ENCODE measurements at places on chromosomes 1 and 21.

GRCh38 chr1:22326931-22327330 lies 124.7 kb upstream of the ZBTB40 start:
- no peak for DNase-seq

DNA sequence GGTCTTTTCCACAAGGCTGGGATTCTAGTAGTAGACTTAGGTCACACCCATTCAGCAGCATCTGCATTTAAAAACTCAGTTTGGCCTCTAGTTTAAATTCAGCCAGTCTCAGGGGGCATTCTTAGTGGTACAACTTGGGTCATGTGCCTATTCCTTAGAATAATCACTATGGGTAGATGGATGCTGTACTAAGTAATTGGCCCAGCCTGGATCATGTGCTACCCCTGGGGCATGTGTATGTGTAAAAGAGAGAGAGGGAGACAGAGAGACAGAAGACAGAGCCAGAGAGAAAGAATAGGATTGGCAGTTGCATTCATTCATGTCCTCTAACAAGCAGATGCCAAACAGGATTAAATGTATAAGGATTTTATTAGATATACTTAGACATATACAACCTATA lies 13.6 kb upstream of the SYT14 start:
- DNase-seq: no peak

DNA sequence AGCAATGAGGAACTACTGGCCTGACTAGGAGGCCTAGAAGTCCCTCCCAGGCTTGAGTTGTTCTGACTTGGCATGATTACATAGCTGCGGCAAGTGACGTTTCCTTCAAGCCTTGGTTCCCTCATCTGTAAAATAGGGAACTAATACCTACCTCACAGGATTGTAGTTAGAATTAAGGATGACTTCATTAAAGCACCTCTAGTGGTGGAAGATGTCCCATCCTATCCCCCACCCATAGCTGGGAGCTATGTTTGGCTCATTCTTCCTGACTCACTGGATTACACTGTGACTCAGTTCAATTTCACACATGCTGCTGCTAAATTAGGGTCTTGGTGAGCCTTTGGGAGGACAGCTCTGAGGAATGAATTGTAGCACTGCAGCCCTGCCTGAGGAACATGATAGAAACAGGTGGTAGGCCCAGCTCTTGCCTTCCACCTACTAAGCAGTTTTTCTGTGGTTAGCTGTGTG lies 6.0 kb upstream of the SHISA4 start:
- DNase-seq: no peak

GRCh38 chr1:81406292-81406999 lies 394.3 kb upstream of the ADGRL2 start:
- no peak for DNase-seq

GRCh38 chr1:160844447-160845232 lies 18.0 kb downstream of the CD244 start:
- DNase-seq: no peak

- DNase-seq: no peak
Measured at GRCh38 chr1:186871784-186872183, 43.0 kb downstream of the PLA2G4A start.

DNA sequence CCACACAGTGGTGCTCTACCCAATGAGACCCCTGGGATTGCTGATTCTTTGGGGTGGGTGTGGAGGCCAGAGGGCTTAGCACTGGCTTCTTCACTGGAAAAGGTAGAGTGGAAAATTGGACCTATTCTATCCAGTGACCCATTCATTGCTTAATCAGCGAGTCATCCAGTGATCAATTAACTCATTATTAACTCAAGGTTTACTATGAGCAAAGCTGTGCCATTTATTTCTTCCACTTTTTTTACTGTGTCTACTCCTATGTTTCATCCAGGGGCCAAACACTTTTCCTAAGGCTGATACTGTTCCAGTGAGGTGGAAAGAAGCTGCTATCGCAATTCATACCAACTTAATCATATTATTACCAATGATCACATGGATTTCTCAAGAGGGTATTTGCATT lies 363.9 kb downstream of the RPS6KC1 start:
- DNase-seq: no peak

DNA sequence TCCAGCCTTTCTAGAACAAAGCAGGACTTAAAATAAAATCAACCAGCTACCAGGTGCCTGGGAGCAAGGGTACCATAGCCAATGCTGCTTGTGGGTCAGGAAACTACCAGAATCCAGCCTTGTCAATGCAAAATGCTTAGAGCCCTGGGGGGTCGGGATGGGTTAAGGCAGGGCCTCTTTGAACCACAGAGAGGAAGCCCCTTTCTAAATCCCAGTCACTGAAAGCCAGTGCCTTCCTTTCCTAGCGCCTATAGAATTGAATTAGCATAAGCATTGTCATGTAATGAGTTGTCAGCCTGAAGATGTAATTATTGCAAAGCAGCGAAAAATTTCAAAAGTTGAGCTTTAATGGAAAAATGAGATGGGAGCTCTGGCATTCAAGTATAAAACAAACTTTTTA lies 176.6 kb upstream of the DAB1 start:
- DNase-seq: no peak

- DNase-seq: peak; percentile 62
Measured at GRCh38 chr1:222455188-222455879, 92.6 kb downstream of the HHIPL2 start.

- no peak for DNase-seq
Measured at GRCh38 chr1:42730988-42731387, 9.0 kb downstream of the CLDN19 start.

DNA sequence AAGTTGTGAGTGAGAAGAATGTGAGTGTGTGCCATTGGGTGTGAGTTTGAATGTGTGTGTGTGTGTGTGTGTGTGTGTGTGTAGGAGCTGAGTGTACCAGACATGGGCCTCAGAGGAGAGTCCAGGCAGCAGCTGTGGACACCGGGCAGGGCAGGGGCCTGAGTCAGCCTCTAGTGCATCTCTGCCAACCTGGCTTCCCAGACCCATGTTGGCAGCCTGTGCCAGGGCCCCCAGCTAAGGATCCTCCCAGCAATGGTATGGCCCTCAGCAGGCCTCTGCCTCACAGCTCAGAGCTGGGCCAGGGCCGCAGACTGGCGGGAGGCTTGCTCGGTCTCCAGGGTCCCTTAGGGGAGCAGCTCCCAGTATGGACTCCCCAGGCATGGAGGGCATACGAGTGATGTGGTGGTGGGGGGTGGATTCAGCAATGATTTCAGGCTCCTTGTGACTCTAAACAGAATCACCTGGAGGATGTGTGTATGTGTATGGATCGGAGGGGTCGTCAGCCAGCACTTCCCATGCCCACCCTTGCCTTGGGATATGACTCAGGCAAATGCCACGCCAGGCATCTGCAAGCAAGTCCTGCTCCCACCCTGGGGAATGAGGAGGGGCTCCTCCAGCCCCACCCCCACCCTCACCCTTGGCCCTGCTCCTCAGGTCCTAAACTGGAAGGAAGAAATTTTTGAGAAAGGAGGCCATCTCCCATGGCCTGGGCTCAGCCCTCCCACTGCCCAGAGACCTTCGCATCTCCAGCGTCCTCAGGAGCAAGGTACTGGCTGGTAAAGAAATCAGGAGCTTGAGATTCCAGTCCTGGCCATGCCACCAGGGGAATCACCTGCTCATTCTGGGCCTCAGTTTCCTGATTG lies 1.8 kb upstream of the FOXO6 start:
- peak; percentile 22 for DNase-seq

DNA sequence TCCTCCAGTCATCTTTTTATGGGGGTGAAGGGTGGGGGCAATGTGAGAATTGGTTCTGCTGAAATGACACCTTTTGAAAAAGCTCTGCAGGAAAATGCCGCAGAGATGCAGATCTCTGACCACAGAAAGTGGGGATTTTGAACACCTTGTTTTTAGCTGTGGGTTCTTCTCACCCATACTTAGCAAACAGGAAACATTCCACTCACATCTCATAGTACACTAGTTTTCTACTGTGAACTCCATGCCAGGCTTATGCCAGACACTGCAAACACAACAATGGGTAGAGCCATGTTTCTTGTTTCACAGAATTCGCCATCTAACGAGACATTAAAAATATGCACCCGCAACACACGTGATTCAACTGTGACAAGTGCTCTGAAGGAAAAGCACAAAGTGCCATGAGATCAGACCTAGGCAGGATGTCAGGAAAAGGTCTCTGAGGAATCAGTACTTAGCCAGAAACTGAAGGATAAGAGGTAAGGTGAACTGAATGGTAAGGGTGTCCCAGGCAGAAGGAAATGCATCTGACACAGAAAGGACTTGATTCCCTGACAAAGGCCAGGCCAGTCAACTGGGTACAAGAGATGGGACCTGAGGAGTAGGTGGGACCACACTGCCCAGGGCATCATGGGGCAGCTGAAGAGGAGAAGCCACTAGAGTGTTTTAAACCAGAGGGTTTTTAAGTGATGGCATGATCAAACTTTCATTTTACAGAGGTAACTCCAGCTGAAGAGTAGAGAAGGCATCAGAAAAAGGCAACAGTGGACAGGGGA lies 83.8 kb upstream of the JAK1 start:
- DNase-seq: no peak

- no peak for DNase-seq
Measured at GRCh38 chr1:100188617-100189016, 10.6 kb upstream of the LRRC39 start.

- DNase-seq: no peak
Measured at GRCh38 chr1:17183388-17184160, 21.4 kb upstream of the PADI1 start.

DNA sequence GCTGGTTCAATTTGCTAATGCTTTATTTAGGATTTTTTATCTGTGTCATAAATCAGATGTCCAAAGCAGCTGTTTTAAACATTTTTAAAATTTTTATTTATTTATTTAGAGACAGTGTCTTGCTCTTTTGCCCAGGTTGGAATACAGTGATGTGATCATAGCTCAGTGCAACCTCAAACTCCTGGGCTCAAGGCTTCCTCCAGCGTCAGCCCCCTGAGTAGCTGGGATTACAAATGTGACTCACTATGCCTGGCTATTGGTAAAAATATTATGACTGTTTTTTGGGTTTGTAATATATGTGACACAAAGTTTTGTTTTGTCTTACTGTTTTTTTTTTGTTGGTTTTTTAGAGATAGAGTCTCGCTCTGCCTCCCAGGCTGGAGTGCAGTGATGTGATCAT lies 11.8 kb downstream of the ZBED6 start:
- no peak for DNase-seq

DNA sequence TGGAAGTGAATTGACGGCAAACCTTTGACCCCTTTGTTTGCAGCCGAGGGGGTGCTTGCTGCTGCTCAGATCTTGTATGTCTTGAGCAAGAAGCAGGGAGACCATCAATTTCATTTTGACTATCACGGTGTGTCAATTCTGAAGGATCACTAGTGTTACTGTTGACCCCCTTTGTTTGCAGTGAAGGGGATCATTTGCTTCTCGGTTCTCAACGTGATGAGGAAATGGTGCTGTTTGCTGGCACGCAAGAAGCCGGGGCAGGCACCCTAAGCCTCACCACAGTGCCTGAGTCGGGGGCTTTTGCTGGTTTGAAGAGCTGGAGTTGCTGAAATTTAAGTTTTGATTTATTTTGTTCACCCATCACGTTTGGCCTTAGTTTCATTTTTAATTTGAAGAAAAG lies 7.5 kb downstream of the RBM15 start:
- DNase-seq: no peak

DNA sequence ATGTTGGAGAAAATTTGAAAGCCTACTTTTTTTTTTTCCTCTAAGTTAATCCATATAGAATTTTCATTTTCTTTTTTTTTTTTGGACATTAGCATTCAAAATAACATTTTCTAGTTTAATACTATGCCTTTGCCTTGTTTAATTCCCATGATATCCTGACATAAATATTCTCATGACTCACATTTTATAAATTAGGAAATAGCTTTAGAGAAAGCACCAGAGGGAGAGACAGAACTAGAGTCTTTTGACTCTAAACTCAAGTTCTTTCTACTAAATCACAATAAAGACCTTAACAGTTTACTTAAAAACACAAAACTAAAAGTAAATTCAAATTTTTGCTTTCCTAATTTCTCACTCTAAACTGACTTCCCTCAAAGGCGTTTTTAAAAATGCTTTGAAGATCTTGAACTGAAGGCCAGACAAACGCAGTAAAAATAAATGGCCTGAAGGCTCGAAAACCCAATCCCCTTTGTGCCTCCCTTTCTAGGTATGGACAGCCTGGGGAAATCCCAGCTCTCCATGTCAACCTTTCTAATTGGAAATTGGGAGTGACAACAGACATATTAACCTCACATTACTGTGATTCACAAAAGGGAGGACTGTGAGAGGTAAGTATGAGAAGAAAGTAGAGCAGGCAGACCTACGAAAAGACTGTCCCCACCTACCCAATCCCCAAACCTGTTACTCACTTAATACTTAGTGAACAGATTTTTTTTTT lies 104.6 kb downstream of the ENAH start:
- DNase-seq: no peak

- DNase-seq: no peak
Measured at GRCh38 chr1:95679262-95679661, 445.3 kb downstream of the RWDD3 start.

DNA sequence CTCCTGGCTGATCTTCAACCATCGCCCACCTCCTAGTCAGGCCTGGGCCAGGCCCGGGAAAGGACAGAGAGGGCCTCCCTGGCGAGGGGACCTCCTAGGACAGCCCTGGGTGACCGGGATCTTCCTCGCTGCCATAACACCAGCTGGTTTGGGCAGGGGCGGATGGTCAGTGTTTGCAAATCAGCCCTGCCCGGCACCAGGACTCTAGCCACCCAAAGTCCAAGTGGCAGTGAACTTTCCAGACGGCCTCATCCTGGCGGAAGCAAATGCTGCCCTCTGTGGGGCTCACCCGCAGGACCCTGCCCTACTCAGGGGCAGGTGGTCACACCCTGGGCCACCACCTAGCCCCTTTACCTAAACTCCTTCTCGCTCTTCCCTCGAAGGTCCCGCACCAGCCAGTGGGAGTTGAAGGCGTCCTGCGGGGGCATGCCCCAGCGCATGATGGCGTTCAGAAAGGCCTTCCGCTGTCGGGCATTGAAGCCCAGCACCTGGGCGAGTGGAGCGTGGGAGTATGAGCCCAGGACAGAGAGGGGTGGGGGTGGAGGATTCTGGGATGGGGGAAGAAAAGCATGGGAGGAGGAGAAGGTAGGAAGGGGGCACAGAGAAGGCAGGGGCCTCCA lies 55.3 kb downstream of the CHD5 start:
- DNase-seq: no peak

- no peak for DNase-seq
Measured at GRCh38 chr1:211685823-211686222, 10.4 kb upstream of the NEK2 start.

- DNase-seq: no peak
Measured at GRCh38 chr1:224791362-224791941, 138.0 kb upstream of the DNAH14 start.

GRCh38 chr1:209652873-209653401 lies 712 bp upstream of the LAMB3 start:
- no peak for DNase-seq

DNA sequence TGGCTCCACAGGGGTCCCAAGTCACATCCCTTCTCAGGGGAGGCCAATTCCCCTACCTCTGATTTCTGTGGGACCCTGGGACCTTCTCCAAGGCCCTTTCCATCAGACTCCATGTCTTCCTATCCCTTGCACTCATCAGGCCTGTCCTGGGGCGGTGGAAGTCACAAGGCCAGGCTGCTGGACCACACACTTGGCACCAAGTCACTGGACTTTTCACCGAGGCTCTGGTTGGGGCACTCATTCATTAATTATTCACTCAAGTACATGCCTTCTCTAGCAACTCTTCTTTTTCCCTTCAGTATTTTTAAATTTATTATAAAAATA lies 11.2 kb upstream of the FOXO6 start:
- no peak for DNase-seq

GRCh38 chr1:58857680-58858673 lies 74.1 kb upstream of the JUN start:
- DNase-seq: no peak

- no peak for DNase-seq
Measured at GRCh38 chr1:193406901-193407300, 220.5 kb upstream of the B3GALT2 start.

- no peak for DNase-seq
Measured at GRCh38 chr1:91796390-91796654, 89.6 kb downstream of the TGFBR3 start.

Data from GOT3 (cell line).